ENCODE measurements at places on chromosomes 5 and 9.
A peak's percentile ranks its signal among the peaks of the same experiment; 100 is the strongest.

DNA sequence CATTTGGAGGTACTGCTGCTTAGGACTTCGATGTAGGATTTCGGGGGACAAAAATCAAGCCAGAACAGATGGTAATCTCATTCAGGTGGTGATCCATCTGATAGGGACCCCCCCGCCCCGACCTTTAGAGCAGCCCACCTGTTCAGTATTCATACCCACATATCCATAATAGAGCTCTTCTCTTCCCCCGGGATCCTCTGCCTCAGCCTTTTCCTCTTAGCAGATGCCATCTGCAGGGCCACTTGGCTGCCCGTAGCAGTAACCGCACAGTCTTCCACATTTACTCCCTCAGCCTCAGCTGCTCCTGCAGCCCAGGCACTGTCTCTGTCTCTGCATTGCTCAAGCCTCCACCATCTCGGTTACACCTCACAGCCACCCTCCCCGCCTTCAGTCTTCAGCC, 65.8 kb upstream of the RARS1 start:
- no peak overlapping the region for H3K4me3 ChIP-seq
- H3K27ac ChIP-seq: peak overlapping the region; percentile 29
- peaks cover 69% of the 10 kb centered on the region for H3K36me3 ChIP-seq

DNA sequence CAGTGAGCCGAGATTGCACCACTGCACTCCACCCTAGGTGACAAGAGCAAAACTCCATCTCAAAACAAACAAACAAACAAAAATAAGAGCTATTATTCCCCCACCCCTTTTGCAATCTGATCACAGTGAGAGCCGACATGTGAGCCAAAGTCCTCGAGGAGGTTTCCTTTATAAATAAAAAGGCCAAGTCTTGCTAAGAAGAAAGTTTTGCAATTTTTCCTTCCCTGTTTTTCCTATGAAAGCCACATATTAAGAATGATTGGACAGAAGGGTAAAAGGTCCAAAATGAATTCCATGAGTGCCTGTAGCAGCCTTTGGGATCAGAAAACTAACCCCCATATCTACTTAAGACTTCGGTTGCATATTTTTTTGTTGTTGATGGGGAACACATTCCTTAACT, 179.7 kb downstream of the TSSK1B start:
- no peak overlapping the region for H3K4me3 ChIP-seq
- H3K36me3 ChIP-seq: no peaks in the 10 kb centered on the region
- DNase-seq: no peak
- H3K27me3 ChIP-seq: peaks cover 29% of the 10 kb centered on the region

DNA sequence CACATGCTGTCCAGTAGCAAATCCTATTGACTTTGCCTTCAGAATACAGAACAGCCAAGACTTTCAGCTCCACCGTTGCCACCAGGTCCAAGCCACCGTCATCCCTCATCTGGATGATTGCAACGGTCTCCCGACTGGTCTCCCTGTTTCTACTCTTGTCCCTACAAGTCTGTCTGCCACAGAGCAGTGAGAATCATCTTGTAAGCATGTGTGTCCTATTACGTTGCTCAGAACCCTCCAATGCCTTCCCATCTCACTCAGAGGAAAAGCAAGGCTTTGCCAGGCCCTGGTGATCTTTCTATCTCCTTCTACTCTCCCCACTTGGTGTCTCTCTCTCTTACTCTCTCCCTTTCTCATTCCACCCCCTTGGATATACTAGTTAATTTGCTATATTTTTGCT, 76.7 kb upstream of the GDNF start:
- H3K27me3 ChIP-seq: peaks cover 74% of the 10 kb centered on the region
- H3K4me1 ChIP-seq: no peaks in the 10 kb centered on the region
- H3K36me3 ChIP-seq: no peaks in the 10 kb centered on the region
- H3K4me3 ChIP-seq: no peak overlapping the region
- no peak for DNase-seq
- H3K27ac ChIP-seq: no peak overlapping the region

DNA sequence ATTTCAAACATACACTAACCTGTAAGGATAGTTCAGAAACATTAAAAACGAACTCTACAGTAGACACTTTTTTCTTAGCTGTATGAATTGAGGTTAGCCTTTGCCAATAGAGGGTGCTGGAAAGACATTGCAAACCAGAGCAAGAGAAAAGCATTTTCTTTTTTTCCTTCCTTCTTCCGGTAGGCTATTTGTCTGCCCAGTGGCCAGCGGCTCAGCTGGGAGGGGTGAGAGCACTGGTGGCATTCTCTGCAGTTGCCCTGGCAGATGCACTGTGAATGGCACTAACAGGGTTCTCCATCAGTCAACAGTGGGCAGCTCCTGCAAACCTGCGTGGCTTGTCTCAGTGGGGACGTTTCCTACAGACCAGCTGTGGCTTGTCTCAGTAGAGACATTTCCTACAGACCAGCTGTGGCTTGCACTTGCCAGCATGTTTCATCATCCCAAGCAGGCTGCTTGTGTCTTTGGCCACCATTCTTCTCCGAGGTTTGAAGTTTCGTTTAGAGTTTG, 984.5 kb upstream of the CDH18 start:
- DNase-seq: peak; percentile 61
- peaks cover 9% of the 10 kb centered on the region for H3K36me3 ChIP-seq
- H3K27me3 ChIP-seq: no peaks in the 10 kb centered on the region
- no peaks in the 10 kb centered on the region for H3K4me1 ChIP-seq

GRCh38 chr5:137453483-137454080, 45.5 kb downstream of the SPOCK1 start:
- no peaks in the 10 kb centered on the region for H3K36me3 ChIP-seq
- H3K4me3 ChIP-seq: no peak overlapping the region
- no peak overlapping the region for H3K27ac ChIP-seq
- H3K27me3 ChIP-seq: peaks cover 78% of the 10 kb centered on the region
- peak; percentile 18 for DNase-seq
- H3K4me1 ChIP-seq: no peaks in the 10 kb centered on the region

GRCh38 chr5:90956511-90957097, 398.0 kb downstream of the ADGRV1 start:
- no peak for DNase-seq
- H3K4me3 ChIP-seq: no peak overlapping the region
- H3K4me1 ChIP-seq: peaks cover 7% of the 10 kb centered on the region
- H3K36me3 ChIP-seq: no peaks in the 10 kb centered on the region

DNA sequence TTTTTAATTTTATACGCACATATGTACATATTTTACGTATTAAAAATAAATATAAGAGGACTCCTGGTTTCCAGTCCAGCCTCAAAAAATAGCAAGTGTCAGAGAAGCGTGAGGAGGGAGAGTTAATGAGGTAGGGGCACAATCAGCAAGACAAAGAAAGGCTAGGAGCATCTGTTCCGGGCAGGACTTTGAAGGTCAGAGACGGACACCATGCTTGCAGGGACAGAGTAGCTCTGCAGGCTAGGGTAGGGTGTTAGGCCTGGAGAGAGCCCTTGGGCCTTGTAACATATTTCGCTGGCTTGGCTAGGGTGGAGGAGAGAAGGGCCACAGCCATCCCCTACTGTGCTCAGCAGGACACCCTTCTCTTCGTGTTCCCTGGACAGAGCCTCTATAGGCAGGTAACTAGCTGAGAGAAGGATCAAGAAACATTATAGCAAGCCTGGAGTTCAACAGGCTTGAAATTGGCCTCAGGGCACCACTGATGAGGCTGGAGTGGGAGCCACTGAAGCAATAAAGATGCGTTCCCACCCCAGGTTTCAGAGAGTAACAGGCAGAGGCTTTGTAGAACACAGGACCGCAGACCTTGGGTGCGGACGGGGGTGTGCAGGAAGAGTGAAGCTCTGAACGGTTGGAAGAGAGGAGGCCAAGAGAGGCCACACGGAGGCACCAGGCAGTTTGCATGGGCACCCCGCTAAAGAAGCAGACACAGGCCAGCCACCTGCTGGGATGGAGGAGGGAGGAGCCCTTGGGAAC, 9.7 kb upstream of the IPPK start:
- H3K36me3 ChIP-seq: no peaks in the 10 kb centered on the region
- no peaks in the 10 kb centered on the region for H3K4me1 ChIP-seq
- H3K27me3 ChIP-seq: no peaks in the 10 kb centered on the region
- no peak overlapping the region for H3K27ac ChIP-seq
- H3K4me3 ChIP-seq: no peak overlapping the region
- no peak for DNase-seq

- H3K36me3 ChIP-seq: peaks cover 5% of the 10 kb centered on the region
- H3K4me3 ChIP-seq: peak overlapping the region; percentile 10
- H3K27me3 ChIP-seq: peaks cover under 1% of the 10 kb centered on the region
- peaks cover 44% of the 10 kb centered on the region for H3K4me1 ChIP-seq
- DNase-seq: peak; percentile 72
Observed at GRCh38 chr5:168163966-168164365, 127.5 kb upstream of the WWC1 start.

DNA sequence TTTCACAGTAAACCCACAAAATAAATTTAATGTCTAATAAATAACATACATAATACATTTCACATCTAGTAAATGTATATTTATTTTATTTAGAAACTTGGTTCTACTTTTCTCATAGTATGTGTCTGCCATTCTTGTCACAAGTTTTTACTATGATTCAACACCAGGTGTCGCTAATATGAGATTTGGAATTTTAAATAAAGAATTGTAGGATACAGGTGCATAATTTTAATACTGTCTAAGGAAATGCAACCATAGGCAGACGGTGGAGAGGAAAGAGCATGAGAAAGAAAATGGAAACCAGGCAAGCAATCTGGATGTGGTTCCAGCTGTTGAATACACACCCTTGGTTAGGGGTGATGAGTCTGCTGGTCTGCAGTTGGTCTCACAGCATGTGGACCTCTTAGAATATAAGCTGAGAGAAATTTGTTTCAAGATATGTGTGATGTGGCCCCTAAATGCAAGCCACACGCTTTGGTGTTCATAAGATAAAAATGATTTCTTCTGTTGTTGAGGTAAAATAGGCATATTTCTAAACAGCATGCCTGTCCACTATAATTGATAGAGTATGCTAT, 114.7 kb upstream of the TXNDC8 start:
- DNase-seq: no peak
- no peak overlapping the region for H3K4me3 ChIP-seq
- no peaks in the 10 kb centered on the region for H3K27me3 ChIP-seq

DNA sequence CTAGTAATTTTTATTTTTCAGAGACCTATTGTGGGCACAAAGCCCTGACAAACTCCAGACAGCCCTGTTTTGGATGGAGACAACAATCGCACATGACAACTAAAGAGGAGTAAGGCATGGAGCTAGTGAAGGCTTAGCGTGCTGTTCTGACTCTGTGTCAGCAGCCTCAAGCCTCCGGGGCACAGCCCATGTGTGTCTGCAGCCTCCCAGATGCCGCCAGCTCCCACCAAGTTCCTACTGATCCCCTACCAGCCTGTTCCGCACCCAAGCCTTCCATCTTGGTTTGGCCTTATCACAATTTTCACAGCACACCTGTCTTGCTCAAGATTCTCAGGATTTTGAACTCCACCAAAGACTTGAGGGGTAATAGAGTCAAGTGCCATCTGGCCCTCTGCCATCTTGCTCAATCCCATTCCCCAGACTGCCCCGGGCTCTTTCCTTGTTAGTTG, 70.3 kb upstream of the SH3PXD2B start:
- no peaks in the 10 kb centered on the region for H3K36me3 ChIP-seq
- no peak overlapping the region for H3K27ac ChIP-seq
- H3K27me3 ChIP-seq: peaks cover 100% of the 10 kb centered on the region
- no peak overlapping the region for H3K4me3 ChIP-seq
- DNase-seq: no peak

DNA sequence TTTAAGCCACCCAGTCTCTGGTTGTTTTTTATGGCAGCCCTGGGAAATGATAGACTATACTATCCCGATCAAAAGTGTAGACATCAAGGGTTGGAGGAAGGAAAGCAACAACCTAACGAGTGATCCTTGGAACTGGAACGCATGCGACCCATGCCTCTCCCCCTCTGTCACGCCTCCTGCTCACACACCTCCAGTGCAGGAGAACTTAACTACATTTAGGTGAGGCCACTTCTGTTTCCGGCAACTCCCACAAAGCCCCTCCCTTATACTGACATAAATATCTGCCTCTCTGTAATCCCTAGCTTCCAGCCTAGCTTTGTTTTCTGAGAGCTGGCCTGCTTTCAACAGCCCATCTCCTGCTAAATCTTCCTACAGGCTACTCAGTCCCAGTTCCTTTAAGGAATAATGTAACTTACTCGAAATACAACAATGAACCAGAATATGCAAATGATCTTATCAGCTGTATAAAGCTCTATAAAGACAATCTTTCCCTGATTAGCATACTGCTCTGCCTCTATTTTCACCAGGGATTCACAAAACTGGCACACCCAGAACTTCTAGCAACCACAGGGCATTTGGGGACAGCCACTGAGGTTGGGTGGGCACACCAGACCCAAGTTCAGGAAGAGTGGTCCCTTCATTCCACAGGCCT, 73.9 kb downstream of the GABBR2 start:
- no peaks in the 10 kb centered on the region for H3K36me3 ChIP-seq
- no peak overlapping the region for H3K27ac ChIP-seq
- H3K4me3 ChIP-seq: no peak overlapping the region
- H3K4me1 ChIP-seq: no peaks in the 10 kb centered on the region
- DNase-seq: no peak

- no peak overlapping the region for H3K27ac ChIP-seq
- peaks cover 6% of the 10 kb centered on the region for H3K36me3 ChIP-seq
- H3K27me3 ChIP-seq: peaks cover 21% of the 10 kb centered on the region
Observed at GRCh38 chr5:181161534-181162175, 14.3 kb downstream of the OR2V2 start.

- H3K36me3 ChIP-seq: no peaks in the 10 kb centered on the region
- no peak for DNase-seq
- no peak overlapping the region for H3K27ac ChIP-seq
- H3K4me3 ChIP-seq: no peak overlapping the region
Observed at GRCh38 chr5:66987949-66988838, 208.4 kb downstream of the CD180 start.

- no peak overlapping the region for H3K4me3 ChIP-seq
- peaks cover 8% of the 10 kb centered on the region for H3K4me1 ChIP-seq
- no peaks in the 10 kb centered on the region for H3K27me3 ChIP-seq
Observed at GRCh38 chr5:19891658-19892057, 96.3 kb downstream of the CDH18 start.

DNA sequence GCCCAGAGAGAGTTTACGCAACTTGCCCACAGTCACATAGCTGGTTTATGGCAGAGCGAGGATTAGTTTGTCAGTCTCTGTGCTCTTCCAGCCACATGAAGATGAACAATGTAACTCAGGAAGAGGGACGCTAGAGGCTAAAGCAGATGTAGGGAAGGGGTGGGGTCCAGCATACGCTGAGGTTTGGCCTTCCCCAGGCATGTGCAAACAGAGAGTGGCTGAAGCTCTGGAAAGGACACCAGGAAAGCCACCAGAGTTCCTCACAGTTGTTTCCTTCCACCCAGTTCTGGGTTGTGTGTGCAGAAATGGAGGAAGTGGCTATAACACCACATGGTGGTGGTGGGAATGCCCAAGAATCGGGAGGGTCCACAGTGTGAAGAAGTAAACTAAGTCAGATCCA, 60.0 kb downstream of the SNX18 start:
- DNase-seq: no peak
- H3K27me3 ChIP-seq: no peaks in the 10 kb centered on the region
- H3K4me1 ChIP-seq: no peaks in the 10 kb centered on the region
- H3K4me3 ChIP-seq: no peak overlapping the region

- H3K4me3 ChIP-seq: no peak overlapping the region
- H3K27ac ChIP-seq: no peak overlapping the region
- no peaks in the 10 kb centered on the region for H3K36me3 ChIP-seq
- H3K4me1 ChIP-seq: no peaks in the 10 kb centered on the region
Observed at GRCh38 chr5:24633715-24634325, 11.0 kb downstream of the CDH10 start.

GRCh38 chr5:154701181-154701580, 54.0 kb upstream of the LARP1 start:
- no peak overlapping the region for H3K4me3 ChIP-seq
- H3K27me3 ChIP-seq: no peaks in the 10 kb centered on the region
- DNase-seq: no peak
- H3K36me3 ChIP-seq: no peaks in the 10 kb centered on the region

- H3K36me3 ChIP-seq: no peaks in the 10 kb centered on the region
- H3K27ac ChIP-seq: no peak overlapping the region
- peaks cover 13% of the 10 kb centered on the region for H3K27me3 ChIP-seq
Observed at GRCh38 chr5:112640546-112640945, 97.1 kb upstream of the APC start.
